ENCODE measurements at places on chromosomes 6 and 20.

DNA sequence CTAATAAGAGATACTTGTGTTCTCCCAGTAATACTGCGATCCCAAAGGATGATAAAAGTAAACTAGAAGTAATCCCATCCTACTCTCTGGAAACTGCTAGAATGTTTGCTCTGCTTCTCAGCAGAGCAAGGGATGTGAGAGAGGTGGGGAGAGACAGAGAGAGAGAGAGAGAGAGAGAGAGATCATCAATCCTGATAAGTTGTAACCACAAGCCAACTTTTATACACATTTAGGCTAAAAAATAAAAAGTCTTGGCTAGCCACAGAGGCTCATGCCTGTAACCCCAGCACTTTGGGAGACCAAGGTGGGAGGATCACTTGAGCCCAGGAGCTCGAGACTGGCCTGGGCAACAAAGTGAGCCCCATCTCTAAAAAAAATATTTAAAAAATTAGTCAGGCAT is 16.0 kb upstream of the TRIM38 start:
- no peak for DNase-seq

- DNase-seq = no peak
Observed at GRCh38 chr20:17304774-17305173, 77.9 kb downstream of the PCSK2 start.

DNA sequence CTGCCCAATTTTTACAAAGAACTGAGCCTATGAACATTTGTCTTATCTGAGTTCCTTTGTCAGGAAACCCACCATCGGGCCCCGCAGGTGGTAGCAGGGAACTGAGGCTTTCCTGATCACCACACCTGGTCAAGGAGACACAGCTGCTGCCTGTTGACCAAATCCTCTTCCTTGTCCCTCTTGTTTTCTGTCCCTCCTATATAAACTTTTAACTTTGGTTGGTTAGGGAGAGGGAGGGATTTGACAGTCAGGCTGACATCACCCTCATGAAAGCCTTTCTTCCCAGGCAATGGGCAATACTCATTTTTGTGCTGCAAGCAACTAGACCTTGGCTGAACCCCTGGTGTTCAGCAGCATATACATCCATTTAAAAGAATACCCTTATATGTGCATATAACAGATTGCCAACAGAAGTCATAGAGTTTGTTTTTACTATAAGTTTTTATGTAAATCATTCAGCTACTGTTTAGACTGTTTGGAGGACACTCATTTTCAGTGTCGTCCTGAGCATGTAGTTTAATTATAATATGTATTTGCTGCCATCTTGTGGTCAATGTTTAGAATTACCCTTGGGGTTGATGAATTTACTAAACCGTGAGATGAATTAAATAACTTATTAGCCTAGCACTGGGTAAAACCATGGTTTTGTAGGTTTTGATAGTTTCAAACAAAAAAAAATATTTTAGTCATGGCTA is 17.0 kb downstream of the CRISP1 start:
- DNase-seq = no peak

- DNase-seq = no peak
Observed at GRCh38 chr6:118663993-118664985, 12.9 kb upstream of the CEP85L start.

DNA sequence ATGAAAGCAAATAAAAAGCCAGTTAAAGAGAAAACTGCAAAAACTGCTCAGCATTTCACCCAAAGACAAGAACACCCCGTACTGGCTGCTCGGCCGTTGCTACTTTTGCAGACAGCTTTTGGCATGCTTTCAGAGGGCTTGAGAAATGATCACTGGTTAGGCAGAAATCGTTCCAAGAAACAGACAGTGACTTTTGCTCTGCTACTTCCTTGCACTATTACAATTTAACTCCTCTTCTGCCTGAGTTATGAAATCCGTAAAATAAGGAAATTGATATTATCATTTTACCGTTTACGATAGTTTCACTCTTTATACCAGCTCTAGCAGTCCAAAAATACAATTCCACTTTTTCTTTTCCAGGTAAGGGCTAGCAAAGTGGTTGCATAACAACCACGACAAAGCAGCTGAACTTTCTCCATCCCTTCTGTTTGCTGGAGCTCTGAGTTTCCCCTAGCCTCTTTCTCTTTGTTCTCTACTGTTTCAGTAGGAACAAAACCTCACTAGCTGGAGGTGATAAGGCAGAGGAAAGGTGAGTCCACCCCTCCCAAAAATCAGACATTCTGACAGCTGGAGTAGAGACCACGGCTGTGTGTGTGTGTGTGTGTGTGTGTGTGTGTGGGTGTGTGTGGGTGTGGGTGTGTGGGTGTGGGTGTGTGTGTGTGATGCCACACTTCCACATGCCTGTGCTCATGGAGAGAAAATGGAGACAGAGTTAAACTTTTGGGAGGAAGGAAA is 191.8 kb upstream of the RREB1 start:
- no peak for DNase-seq

DNA sequence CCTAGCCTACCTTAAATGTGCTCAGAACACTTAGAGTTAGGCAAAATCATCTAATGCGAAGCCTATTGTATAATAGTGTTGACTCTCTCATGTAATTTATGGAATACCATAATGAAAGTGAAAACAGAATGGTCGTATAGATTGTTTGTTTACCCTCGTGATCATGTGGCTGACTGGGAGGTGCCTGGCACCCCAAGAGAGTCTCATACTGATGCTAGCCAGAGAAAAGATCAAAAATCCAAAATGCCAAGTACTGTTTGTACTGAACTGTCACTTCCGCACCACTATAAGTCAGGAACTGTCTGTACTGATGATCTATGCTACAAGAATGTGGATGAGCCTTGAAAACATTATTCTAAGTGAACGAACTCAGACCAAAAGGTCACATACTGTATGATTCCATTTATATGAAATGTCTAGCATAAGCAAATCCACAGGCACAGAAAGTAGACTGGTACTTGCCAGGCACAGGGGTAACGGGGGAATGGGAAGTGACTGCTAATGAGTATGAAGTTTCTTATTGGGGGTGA is 22.4 kb downstream of the ZMYND8 start:
- DNase-seq = no peak

Measured in CD4-positive, alpha-beta T cell treated with Interleukin-4 for 1 hour (primary cell).